Stimulated activated CD8-positive, alpha-beta memory T cell treated with anti-CD3 and anti-CD28 coated beads, Interleukin-2, amount 100 ng/mL, for 48 hours (primary cell): ENCODE measurements at places on chromosomes 3 and 15.
A peak's percentile ranks its signal among the peaks of the same experiment; 100 is the strongest.

GRCh38 chr15:52256930-52257733 is 38.5 kb downstream of the MYO5C start:
- no peak for DNase-seq

GRCh38 chr3:151227266-151227806 is 24.3 kb upstream of the GPR171 start:
- no peak for DNase-seq

- DNase-seq = no peak
Observed at GRCh38 chr3:52430416-52430810, 14.5 kb downstream of the SEMA3G start.

DNA sequence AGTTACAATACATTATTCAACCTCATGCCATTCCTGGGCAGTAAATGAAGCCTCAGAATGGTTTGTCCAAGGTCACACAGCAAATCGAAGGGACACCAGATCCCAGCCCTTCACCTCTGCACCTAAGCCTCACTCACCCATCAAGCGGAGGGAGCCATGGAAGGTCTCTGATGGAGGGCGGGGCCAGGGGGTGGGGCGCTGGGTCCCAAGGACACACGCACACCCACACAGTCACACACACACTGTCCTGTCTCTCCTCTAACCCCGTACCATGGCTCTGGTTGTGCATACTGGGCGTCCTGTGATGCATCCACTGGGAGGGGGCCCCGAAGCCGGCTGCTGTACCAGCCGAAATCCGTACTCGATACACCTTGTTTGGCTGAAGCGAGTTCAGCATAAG is 15.3 kb upstream of the IGDCC3 start:
- no peak for DNase-seq

DNA sequence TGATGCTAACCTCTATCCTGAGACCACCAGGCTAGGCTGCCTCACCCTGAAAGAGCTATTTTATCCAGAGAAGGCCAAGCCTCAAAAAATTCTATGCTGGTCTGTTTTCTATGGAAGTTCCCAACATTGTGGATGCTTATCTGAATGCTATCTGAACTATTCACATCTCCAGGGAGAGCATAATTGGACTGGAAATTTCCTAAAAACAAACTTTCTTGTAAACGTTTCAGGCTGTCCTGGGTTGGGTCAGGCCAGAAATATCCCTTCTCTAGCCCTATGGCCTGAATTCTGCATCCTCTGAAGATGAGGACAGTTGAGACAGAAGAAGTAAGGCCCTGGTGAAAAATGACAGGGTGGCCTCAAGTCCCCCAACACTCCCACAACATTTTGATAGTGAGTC is 706.4 kb upstream of the NR2F2 start:
- no peak for DNase-seq

DNA sequence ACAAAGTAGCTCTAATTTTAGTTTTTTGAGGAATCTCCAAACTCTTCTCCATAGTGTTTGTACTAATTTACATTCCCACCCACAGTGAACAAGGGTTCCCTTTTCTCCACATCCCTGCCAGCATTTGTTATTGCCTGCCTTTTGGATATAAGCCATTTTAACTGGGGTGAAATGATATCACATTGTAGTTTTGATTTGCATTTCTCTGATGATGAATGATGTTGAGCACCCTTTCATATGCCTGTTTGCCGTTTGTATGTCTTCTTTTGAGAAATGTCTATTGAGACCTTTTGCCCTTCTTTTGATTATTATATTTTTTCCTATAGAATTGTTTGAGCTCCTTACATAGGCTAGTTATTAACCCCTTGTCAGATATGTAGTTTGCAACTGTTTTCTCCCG is 239.9 kb upstream of the TPM1 start:
- no peak for DNase-seq

DNA sequence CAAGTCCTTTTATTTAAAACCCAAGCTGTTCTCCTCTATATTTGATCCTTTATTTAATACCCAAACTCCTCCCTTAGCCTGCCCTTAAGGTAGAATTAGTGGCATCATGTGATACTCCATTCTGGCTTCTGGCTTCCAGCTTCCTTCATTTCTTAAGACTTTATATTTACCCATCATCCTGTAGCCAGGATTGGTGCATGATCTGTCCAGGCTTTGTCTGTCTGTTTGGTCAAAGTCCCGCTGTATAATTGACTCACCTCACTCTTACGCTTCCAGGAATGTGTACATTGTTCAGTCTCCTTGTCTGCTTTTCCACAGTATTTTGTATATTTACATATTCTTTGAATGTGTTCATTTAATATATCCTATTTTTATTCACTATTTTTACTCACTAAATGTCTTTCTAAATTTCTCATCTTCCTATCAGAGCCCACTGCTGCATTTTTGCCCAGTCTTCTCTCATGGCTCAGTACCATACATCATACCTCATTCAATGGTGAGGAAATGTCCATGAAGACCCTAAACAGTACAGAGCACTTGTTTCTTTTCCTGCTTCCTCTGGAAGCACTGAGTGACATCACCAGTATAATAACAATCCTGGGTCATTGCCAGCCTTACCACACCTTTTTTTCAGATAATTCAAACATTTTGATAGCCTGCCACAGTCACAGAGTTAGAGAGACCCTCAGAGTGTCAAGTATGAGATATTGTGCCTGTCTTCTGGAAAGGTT is 31.5 kb downstream of the TMEM108 start:
- no peak for DNase-seq

GRCh38 chr3:134002306-134002705 is 27.4 kb downstream of the SLCO2A1 start:
- DNase-seq = no peak

- no peak for DNase-seq
Observed at GRCh38 chr15:61736790-61737189, 323.5 kb downstream of the VPS13C start.

DNA sequence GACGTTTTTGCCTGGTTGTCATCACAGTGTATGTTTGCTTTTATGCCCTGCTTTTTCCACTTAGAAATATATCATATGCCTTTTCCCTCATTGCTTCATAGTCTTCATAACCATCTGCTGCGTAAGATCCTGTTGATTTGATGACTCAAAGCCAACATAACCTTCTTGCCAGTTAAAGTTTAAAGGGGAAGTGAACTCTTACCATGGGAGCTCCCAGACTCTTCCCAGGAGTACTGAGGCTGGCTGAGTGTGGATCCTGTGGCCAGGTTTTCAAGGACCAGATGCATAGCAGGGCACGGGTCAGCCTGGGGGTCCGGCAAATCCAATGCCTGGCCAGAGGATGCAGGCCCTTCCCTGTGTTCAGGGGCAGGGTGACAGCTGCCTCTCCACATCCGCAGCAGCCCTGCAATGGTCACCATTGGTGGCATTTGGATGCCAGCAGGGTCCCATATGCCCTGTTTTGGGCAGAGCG is 42.0 kb upstream of the SACM1L start:
- DNase-seq = no peak

DNA sequence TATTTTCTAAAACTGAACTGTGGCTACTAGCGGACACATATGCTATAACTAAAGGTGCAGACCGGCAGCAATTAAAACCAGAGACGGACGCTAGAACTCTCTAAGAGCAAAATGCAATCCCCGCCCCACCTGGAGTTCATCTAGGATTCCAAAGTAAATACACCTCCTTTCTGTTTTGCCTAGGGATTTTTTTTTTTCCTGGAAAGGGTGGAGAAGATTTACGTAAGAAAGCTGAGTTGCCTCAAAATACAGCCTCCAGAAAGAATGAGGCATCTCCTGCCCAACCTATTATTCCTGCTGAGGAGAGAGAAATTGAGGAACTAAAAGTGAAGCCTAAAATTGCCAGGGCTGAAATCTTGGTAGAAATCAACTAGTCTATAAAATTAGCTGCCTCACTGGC is 150.2 kb downstream of the TP63 start:
- DNase-seq = no peak

GRCh38 chr3:123653221-123653682 is 68.4 kb upstream of the HACD2 start:
- DNase-seq = no peak

DNA sequence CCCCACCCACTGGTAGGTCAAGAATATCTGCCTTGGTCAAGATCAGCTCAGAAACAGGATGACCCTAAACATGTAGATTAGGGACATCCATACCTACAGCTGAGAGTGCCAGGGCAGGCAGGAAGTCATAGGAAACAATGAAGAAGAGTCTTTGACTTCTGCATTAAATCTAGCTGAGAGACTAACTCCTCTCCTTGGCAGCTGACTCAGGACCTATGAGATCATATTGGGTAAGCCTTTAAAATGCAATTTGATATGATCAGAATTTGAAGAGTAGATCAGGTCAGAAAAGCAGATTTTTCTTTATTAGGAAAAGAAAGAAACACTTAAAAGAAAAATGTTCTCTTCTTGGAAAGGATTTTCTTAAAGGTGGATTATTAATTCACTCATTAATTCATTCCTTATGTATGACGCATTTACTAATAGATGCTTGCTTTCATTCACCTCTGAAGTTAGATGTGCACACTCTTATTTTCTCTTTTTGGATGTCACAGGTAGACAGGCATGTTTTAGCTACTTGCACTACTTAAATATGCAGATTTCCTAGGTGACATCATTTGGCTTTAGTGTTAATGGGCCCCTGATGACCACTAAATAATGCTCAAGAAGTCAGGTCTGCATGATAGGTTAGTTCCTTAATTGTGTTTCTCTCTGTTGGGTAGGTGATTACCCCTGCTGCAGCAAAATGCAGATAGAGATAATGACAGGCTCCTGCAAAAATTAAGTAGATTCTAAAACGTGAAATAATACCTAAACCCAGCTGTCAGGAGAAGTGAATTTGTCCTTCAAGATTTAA is 35.7 kb upstream of the GSK3B start:
- no peak for DNase-seq

DNA sequence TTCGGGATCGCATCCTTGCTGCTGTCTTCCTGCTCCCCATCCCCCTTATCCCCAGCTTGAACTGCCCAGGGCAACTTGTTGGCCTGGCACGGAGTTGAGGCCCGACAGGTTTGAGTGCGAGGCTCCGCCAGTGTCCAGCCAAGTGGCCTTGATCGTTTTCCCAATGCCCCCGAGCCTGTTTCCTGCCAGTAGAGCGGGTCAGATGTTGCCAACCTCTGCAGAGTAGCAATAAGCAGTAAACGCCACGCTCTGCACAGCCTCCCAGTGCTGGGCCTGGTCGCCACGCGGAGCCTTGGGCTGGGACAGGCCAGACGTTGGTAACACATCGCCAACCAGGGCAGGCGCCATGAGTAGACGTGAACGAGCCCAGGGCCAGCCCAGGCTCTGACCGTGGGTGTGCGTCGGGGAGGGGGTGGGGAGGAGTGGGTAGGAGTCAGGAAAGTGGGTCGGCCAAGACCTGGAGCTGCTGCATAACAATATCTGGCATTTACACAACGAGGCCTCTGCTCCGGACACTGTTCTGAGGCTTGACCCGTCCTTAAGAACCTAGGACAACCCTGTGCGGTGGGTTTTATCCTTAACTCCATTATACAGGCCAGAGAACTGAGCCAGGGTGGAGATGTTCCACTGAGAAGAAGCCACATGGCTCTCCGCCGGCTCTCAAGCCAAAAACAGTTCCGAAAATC is 444 bp upstream of the ABHD14A start:
- DNase-seq = no peak

- no peak for DNase-seq
Observed at GRCh38 chr3:124281453-124282316, 289.8 kb upstream of the ROPN1 start.

- DNase-seq = no peak
Observed at GRCh38 chr3:19662486-19662885, 271.5 kb downstream of the EFHB start.

DNA sequence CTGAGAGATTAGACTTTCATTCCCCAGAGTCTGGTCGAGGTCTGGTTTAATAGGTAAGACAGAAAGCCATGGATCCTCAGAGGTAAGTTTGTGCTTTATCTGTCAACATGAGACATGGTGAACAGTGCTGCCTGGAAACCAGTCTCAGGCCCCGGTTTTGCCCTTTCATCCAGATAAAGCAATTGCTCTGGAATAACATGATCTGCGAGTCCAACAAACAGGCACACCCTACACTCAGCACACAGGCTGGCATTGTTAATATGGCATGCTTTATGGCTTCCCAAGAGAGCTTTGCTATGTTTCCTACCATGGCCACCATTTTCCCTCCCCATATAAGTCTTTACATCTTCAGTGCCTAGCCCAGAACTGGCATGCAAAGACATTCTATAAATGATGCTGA is 30.1 kb upstream of the MNS1 start:
- no peak for DNase-seq

DNA sequence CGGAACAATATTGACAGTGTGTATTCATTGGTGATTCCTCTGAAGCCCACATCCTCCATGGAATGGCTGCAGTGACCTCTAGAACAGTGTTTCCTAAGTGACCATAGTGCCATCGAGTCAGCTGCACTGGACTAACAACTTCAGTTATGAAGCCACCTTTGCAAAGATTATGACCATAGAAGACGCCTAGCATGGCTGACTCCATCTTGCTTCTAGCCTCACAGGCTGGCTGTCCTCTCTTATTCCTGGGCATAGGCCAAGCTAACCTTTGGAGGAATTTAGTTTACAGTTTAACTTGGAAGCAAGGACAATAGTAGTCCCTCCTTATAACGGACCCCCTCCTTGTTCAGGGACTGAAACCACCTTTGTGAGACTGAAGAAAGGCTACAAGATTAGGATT is 37.3 kb upstream of the OSBPL11 start:
- no peak for DNase-seq

- DNase-seq = no peak
Observed at GRCh38 chr3:72533591-72534473, 314.4 kb downstream of the SHQ1 start.

GRCh38 chr15:63436872-63437375 is 55.3 kb upstream of the CA12 start:
- DNase-seq = peak; percentile 25

DNA sequence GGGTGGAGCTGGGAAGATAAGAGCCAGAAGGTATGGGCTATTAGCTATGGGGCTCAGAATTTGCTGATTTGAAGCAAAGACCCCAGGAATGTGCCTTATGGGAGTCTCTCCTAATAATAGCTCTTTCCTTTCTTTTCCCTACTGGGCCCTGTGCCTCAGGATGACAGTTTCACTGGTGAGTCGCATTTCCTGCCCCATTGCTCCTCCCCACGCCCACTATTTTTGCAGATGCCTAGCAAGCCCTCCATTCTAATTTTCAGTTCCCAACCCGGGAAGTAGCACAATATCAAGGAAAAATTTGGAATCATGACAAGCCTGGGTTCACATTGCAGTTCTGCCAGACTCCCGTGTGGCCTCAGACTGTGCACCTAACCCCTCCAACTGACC is 583 bp downstream of the IL17RE start:
- DNase-seq = no peak

GRCh38 chr3:34038131-34038530 is 239.7 kb downstream of the PDCD6IP start:
- DNase-seq = no peak

DNA sequence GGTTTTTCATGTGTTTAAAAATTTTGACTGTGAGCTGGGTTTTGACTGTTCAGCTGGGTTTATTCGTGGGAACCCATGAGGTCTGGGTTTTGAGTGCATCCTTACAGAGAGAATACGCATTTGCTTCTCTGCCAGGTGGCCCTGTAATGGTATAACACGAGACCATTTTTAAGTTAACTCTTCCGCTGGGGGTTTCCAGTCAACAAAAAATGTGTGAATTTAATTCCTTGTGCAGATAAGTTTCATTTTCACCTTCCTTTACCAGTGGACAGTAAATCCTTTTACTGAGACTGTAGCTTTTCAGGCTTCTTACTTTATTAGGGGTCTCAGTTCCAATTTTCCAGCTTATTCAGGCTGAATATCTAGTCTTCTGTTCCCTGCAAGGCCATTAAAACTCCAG is 149.6 kb downstream of the OPA1 start:
- no peak for DNase-seq
